ENCODE measurements at places on chromosomes 7 and 10. TPM values are rescaled to one million over a fixed set of nuclear protein-coding genes. Genes with fewer than 3 reads are reported as not detected.

The ZP3 gene
- total RNA-seq = 4.7 TPM

The UNCX gene
- total RNA-seq = not detected

The NAT16 gene
- total RNA-seq = not detected

The GAD2 gene
- not detected for total RNA-seq

The TET1 gene
- total RNA-seq = 1.3 TPM

The STOX1 gene
- 0.22 TPM for total RNA-seq

The CALML3 gene
- not detected for total RNA-seq

The STMP1 gene
- total RNA-seq = 20.0 TPM
